ENCODE measurements at places on chromosomes 5 and 9.
A peak's percentile ranks its signal among the peaks of the same experiment; 100 is the strongest.

DNA sequence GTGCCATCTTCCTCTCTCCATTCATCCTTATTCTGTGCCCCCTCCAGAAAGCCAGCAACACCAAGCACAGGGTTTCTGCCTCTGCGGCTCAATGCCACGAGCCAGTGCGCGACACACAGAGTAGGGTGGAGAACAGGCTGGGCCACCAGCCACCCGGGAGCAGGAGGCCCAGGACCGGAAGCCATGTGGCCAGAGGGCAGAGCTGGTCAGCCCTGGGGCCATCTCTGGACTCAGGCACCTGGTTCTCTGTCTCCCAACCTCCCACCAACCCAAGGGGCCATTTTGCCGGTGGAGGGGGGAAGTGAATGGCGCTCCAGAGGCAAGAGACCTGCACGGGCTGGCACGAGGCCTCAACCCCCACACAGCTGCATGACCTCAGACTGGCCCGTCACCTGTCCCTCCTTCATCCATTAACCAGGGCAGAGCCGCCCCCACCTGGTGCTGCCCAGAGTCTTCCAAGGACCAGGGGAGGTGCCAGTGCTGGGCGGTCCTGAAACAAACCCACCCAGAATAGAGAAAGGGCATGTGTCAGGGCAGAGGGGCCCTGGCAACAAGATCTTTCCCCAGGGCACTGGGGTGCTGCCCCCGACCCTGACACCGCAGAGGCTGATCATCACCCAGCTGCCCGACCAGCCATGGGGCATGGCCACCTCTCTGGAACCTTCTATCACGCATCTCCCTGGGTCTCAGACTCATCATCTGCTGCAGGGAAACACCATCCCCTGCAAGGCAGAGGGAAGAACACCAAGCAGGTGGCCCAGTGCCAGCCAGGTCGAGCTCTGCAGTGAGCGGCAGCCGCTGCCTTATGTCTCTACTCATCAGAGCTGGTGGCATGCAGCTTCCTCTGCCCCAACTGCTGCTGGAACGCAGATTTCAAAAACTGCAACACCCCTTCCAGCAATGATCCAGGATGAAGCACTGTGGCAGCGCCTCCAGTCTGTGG is 11.9 kb downstream of the VAV2 start:
- no peak for DNase-seq

GRCh38 chr5:134143431-134143830 is 28.9 kb downstream of the TCF7 start:
- no peak for DNase-seq

GRCh38 chr9:136592666-136593065 is 46.8 kb upstream of the NOTCH1 start:
- no peak for DNase-seq

DNA sequence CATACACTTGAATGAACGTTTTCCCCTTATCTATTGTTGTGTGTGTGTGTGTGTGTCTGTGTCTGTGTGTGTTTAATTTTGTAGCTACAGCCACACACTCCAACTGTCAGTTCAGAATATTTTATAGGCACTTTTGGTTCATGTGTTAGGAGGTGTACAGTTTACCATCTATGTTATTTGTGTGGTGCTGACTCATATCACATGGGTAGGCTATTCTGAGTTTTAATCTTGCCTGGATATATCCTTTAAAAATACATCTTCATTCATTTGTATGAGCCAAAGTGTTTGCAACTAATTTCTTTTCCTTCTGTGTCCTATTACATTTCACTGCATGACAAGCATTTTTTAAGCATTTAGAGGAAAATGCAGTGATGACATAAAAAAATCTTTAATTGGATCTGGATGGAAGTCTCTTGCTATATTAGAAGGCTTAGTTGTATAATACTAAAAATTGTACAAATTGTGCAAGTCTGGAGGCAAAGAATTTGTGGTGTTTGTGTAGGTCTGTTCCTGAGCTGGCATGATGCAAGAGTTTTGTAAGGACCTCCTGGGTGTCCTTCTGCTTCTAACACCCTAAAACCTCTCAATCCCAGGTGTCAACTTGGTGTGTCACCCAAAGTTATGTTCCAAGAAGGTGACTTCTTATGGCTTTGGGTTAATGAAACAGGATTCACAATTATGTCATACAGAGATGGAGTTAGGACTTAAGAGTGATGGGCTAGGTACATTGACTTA is 52.4 kb upstream of the HMHB1 start:
- no peak for DNase-seq

GRCh38 chr5:88792144-88792840 is 90.7 kb downstream of the MEF2C start:
- DNase-seq = no peak

DNA sequence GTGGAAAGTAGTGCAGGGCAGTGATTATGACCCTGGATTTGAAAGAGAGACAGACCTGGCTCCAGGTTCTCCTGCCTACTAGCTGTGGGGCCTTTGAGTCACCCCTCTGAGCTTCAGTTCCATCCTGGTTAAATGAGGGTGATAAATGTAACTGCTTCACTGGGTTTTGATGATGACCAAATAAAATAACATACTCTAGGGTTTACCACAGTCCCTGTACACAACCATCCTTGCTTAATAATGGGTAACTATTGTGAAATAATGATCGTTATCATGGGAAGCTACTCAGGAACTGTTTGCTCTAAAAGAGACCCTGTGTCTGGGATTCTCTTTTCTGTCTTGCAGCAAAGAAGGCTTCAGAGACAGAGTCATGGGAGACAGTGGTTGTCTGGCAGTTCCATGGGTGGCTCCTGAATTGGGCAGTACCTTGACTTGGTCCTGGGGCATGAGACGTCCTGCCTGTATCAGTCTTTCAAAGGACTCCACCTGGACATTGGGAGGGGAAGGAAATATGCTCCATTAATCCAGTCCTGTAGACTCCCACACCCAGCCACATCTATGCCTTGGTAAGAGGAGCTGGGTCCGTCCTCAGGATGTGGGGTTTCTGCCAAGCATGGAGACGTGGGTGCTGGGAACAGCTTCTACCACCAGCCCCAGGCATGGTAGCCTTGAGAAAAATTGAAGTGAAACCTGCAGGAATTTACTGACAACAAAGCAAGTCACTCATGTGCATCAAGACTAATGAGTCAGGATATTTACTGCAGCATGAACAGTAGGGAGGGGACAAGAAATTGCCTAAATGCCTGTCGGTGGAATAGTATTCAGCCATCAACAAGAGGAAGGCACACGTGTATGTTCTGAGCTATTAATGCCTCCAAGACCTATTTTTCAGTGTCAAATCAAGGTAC is 23.4 kb downstream of the AKNA start:
- DNase-seq = no peak

- no peak for DNase-seq
Observed at GRCh38 chr9:135209852-135210251, 122.4 kb downstream of the OLFM1 start.

DNA sequence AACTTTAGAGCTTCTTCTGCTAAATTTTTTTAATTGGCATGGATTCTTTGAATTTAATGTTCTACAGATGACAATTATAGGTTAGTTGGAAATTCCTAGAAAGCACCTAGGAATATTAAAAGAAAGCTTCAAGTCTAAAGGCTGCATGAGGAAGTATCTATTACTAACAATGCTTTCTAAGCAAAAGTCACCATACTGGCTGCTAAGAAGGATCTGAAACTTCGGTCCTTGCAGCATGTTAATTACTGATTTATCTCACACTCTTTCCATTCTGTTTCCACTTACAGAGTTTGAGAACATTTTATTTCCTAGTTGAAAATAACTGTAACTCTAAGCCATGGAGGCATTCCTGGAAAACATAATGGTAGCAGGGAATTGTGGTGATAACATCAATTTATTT is 8.4 kb downstream of the SEMA6A start:
- DNase-seq = no peak

DNA sequence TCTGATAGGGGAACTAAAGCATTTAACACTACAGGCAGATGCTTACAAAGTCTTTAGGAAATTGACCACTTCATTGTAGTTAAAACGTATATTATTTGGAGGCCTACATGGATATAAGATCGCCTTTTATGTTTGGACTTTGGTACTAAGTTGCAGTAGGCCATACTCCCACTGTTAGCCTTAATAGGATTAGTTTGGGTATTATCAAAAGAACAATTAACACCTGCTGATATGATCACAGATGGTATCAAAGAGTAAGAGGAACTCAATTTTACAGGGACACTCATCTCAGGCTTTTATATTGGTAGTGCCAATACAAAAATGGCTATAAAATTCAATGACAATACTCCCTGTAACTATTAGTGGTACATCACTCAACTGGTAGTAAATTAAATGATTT is 1183.0 kb downstream of the MAT2B start:
- DNase-seq = no peak

- no peak for DNase-seq
Observed at GRCh38 chr5:75513841-75514240, 2.1 kb downstream of the POLK start.

GRCh38 chr9:2216591-2216990 is 201.4 kb downstream of the SMARCA2 start:
- DNase-seq = no peak

DNA sequence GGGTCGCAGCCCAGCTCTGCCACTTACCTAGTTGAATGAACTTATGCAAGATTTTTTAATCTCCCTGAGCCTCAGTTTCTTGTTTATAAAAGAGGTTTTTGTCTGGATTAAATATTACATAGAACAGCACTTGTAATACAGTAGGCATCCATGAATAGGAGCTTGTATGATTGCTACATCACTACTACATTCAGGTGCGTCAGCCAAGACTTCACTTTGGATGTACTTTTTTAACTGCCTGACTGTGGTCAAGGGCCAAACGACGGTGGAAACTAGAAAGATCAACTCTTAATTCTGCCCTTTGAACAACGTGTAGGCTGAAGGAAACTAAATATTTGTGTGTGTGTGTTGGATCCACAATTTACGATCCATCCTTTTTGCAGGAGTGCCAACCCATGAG is 172.8 kb downstream of the RFK start:
- no peak for DNase-seq

DNA sequence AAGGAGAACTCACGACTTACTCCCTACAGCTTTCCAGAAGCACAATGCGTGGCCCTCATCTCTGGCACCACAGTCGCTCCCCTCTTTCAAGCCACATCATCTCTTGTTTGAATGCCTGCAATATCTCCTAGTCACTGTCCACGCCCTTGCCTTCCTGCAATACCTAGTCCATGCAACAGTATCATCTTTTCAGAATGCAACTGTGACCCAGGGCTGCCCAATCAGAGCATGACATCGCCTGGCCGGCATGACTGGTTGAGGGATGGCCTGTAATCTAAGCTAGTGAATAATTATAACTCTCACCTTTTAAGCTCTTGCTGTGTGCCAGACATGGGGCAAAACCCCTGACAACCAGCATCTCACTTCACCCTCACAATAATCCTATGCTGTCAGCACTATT is 52.5 kb upstream of the CPEB4 start:
- DNase-seq = no peak

- DNase-seq = no peak
Observed at GRCh38 chr9:17003576-17004240, 131.1 kb upstream of the CNTLN start.

DNA sequence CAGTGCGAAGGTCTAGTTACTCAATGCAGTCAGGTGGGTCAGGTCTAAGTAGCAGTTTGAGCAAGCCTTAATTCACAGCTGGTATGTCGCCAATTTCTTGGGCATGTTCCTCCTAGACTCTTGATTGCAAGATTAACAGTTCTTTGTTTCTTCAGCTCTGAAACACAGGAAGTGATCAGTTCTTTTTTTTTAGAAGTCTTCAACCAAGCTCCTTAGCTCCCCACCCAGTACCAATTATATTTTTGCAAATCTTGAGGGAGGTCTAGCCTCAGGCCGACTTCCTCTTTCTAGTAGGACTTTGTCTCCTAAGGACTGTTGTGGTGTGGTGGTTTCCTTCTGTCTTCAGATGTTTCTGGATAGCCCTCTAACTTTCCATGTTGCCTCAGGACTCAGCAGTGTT is 2054.2 kb downstream of the MAT2B start:
- DNase-seq = no peak

- DNase-seq = no peak
Observed at GRCh38 chr5:3913279-3913678, 317.6 kb downstream of the IRX1 start.

DNA sequence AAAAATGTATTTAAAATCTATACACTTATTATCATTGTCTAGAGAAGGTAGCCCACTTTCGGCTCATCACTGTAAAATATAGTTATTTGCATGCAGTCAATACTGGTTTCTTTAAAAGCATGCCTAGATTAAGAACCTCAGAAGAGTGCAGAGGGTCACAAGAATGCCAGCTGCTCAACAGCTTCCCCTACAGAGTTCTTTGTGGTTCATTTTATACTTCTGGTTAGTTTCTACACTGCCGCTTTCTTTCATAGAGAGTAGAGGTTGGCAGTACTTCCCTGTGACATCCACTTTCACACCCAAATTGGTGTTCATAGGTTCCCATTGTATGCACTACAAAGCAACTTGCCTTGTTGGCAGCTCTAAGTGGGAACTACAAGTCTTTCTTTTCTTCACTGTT is 137.3 kb downstream of the KIAA0825 start:
- no peak for DNase-seq

GRCh38 chr5:24703934-24704333 is 59.2 kb upstream of the CDH10 start:
- no peak for DNase-seq

GRCh38 chr9:114957558-114957957 is 27.2 kb upstream of the TNFSF8 start:
- DNase-seq = no peak

DNA sequence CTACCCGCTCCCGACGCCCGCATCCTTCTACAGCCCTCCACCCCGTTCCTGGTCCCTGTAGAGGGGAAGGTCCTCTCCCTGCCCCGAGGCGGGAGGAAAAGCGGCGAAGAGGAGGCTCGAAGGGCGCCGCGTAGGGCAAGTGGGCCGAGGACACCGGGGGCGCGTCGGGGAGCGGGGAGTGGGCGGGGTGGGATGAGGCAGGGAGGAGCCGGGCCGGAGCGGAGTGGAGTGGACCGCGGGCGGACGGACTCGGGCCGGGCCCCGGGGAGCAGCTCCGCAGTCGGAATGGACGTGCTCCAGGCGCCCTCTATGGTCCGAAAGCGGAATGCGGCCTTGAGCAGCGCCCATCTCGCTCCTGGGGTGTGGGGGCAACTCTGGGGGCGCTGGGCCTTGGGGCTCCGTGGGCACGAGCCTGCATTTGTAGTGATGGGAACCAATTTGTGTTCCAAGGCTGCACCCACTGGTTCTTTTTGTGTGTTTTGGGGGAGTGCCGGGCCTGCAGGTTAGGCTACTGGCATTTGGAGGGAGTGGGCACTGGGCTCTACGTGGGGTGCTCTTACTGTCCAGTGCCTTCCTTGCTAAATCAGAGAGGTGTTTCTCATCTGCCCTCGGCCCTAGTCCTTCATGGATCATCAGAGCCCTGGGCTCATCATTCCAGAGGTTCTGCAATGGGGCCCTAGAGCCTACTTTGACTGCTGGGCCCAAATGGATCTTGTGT is 7.3 kb downstream of the IRX1 start:
- DNase-seq = peak; percentile 5

GRCh38 chr5:2271316-2271715 is 388.6 kb upstream of the IRX4 start:
- no peak for DNase-seq

GRCh38 chr5:94793113-94793815 is 174.8 kb downstream of the SLF1 start:
- peak; percentile 3 for DNase-seq

- no peak for DNase-seq
Observed at GRCh38 chr9:121266906-121267650, 884 bp upstream of the GSN start.

- no peak for DNase-seq
Observed at GRCh38 chr9:130008538-130008937, 34.5 kb downstream of the FNBP1 start.

All from small intestine (tissue), 16 donors.